ENCODE measurements at places on chromosomes 16 and 17. TPM values are rescaled to one million over a fixed set of nuclear protein-coding genes. Genes with fewer than 3 reads are reported as not detected.

DNA sequence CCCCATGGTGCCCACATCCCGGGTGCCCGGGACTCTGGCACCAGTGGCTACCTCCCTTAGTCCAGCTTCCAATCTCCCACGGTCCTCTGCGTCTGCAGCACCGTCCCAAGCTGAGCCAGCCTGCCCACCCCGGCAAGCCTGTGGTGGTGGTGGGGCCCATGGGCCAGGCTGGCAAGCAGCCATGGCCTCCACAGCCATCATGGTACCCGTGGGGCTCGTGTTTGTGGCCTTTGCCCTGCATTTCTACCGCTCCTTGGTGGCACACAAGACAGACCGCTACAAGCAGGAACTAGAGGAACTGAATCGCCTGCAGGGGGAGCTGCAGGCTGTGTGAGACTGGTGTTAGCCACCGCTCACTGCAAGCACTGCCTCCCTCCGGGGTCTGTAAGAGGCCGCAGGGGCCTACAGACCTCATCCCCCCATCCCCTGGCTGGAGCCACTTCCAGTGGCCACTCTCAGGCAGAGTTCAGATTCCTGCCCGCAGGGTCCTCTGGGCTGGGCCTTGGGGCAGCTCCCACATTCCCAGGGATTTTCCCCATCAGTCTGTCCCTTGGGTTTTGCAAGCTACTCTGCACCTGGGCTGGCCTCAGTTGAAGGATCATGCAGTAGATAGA is 3.9 kb upstream of the SETD1A start:
- DNase-seq = no peak

- no peak for DNase-seq
These were observed 6.8 kb downstream of the KIF18B start for GRCh38 chr17:44940768-44941167.

GRCh38 chr17:59488805-59489204 is 76.6 kb upstream of the DHX40 start:
- peak; percentile 47 for DNase-seq

Gene NPIPA3
- total RNA-seq = 4.1 TPM

Gene STAT3
- total RNA-seq = 353 TPM

Gene NEK8
- 2.3 TPM for total RNA-seq

- DNase-seq = peak; percentile 94
These were observed 192.4 kb upstream of the GSE1 start for GRCh38 chr16:85420501-85421337.

GRCh38 chr17:82355770-82356427 is 3.1 kb upstream of the TEX19 start:
- DNase-seq = no peak

All from mesenteric fat pad (tissue), 1 donor.